ENCODE measurements at places on chromosomes 4 and X. TPM values are rescaled to one million over a fixed set of nuclear protein-coding genes. Genes with fewer than 3 reads are reported as not detected.
A peak's percentile ranks its signal among the peaks of the same experiment; 100 is the strongest.

DNA sequence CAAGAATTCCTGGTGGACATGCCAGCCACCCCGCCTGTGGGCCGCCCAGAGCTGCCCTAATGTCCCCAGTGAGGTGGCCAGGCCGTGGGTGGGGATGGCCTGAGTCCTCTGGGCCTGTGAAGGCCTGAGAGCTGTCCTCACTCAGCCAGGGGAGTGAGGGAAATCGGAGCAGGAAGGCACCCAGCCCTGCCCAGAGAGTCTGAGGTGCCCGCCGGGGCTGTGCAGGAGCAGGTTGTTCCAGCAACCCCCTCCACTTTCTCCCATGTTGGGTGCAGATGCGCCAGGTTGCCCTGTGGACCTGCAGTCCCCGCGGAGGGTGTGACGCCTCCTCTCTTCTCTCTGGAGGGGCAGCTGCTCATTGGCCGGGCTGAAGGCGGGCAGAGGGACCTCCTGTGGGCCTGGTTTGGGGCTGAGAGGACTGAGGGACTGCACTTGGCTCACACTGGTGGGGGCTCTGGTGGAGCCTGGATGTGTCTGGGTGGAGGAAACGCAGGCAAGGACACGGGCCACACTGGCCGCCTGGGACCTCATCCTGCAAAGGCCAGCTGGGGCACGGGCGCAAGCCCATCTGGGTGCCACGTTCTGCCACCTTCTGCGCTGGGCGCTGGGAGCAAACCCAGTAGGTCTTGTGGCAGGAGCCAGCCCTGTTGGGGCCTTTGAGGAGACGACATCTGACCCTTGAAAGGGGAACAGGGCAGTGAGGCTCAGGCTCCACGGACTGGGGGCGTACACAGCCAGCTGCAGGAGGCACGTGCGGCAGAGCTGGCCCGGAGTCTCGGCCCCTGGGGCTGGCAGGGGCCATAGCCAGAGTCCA is 14.0 kb downstream of the DOK7 start:
- DNase-seq, result no peak

Gene IL21
- total RNA-seq, result 14.2 TPM

Gene GPR34
- total RNA-seq, result 0.58 TPM

- DNase-seq, result no peak
Measured at GRCh38 chr4:55347610-55348228, 1.7 kb downstream of the SRD5A3 start.

DNA sequence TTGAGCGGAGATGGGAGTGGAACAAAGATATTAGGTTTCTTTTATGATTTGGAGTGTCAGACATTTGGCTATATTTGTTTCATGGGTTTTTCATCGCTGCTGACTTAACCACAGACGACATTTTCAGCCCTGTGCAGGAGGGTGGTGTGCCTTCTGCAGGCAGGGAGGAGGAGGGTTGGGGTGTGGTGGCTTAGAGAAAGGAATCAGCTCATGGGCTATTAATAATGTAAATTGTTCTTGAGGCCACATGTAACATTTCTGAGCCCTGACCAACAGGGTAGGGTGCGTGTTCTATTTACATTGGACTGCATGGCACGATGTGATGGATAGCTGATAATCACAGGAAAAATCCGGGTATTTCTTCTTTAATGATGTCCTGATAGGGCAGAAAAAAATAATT is 67.6 kb downstream of the POLA1 start:
- DNase-seq, result no peak

GRCh38 chr4:104641418-104641817 is 146.7 kb upstream of the CXXC4 start:
- no peak for DNase-seq

GRCh38 chrX:113548308-113549015 is 707.8 kb upstream of the AMOT start:
- no peak for DNase-seq

Gene PF4V1
- not detected for total RNA-seq

DNA sequence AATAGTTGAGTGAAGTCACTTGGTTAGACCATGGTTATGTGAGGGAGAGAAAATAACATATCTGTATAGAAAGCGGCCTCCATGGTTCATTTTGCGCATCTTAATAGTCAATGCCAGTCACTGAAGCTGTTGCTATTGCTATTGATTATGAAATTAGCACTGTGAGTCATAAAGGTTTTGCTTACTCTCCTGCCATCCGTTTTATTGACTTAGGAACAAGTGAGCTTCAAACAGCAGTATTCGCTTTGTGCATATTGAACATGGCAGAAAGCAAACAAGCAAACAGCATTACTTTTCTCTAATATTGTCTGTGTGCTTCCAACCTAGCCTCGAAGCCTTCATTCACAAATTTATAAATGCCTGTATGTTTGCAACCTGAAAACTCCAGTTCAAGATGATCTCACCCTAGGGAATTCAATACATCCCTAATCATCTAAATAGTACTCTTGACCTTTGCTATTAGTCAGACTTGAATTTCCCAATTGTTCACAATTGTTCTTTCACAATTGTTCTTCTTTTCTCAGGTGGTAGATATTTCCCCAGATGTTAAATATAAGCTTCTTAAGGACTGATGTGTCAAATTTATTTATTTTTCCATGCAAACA is 55.9 kb upstream of the GABRA2 start:
- no peak for DNase-seq

DNA sequence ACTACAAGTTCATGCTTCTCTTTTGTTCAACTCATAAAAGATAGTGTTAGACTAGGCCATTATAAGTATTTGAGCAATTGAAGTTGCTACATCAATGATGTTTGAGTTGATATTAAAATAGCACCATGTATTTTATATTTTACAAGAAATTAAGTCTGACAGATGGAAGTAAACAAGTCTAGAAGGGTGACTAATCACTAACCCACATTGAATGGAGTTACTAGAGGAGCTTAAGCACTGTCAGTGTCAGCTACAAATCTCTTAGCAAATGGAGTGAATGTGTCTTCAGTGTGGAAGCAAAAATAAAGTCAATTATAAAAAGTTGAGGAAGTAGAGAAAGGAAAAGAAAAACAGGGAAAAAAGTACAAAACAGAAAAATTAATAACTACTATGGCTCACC is 592.5 kb downstream of the PCDH18 start:
- DNase-seq, result no peak

- DNase-seq, result no peak
Measured at GRCh38 chr4:19030048-19030447, 1008.5 kb upstream of the LCORL start.

DNA sequence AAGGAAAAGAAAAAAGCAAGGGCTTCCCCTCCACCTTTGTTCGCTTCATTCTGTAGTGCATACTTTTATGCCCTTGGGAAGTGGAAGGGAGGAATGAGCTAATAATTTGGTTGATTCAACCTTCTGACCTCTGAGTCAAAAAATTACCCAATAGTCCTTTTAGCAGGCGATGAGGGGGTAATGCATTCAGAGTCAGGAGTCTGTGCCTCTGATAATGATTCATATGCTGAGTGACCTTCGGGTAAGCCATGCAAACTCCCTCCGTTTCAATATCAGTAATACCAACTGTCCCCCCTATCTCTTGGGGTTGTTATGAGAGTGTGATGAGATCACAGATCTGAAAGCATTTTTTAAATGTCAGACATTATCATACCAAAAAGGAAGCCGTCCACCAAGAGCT is 41.6 kb upstream of the ACSL4 start:
- no peak for DNase-seq

- DNase-seq, result no peak
Measured at GRCh38 chr4:153564630-153565525, 98.7 kb downstream of the TMEM131L start.

Gene PHOX2B
- not detected for total RNA-seq

- no peak for DNase-seq
Measured at GRCh38 chr4:79652232-79652631, 244.2 kb upstream of the GK2 start.

Gene OTOP1
- total RNA-seq, result not detected

DNA sequence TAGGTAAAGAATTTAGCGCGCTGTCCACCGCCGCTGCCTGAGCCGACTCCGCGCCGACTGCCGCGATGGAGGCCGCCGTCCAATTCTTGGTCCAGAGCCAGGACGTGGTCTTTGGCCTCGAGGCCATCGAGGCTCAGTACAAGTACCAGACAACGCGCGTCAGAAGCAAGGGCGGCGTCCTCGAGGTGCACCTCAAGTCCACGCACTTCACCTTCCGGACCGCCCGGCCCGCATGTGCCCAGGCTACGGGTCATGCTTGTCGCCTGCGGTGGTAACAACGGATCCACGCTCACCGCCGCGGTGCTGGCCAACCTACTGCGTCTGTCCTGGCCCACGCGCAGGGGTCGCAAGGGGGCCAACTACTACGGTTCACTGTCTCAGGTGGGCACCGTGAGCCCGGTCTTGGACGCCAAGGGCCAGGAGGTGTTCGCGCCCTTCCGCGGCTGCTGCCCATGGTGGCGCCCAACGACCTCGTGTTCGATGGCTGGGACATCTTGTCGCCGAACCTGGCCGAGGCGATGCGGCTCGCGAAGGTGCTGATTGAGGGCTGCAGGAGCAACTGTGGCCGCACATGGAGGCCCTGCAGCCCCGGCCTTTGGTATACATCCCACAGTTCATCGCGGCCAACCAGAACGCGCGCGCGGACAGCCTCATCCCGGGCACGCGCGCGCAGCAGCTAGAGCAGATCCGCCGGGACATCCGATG is 128.0 kb downstream of the ANAPC4 start:
- no peak for DNase-seq

DNA sequence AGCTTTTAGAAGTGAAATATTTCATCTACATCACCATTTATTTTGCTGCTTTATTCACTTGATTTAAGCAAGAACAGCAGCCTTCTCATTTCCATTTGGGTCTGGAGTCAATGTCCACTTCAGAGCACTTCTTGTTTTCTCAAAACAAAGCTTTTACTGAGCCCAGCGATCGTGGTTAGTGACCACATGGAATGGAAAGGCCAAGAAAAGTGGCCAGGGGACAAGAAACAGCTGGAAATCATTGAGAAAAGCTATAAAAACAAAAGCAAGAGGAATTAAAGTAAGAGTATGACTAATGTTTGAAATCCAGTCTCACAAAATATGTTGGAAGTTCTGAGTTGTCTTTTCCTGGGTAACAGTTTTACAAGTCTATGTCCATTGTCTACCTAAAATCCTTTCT is 328.4 kb upstream of the INTU start:
- DNase-seq, result no peak

GRCh38 chr4:21092531-21092930 is 392.3 kb downstream of the PACRGL start:
- DNase-seq, result no peak

DNA sequence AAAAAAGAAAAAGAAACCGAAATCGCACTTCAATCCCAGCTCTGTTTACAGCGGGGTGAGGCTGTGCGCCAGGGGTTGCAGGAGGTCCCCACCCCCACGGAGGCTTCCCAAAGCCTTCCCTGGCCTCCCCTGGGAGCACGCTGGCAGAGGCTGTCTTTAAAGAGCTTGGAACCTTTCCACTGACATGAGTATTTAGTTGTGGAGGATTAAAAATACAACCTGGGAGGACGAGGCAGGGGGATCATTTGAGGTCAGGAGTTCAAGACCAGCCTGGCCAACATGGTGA is 69.1 kb downstream of the PPP2R2C start:
- no peak for DNase-seq

Gene NPY1R
- total RNA-seq, result not detected

Gene RGN
- not detected for total RNA-seq

DNA sequence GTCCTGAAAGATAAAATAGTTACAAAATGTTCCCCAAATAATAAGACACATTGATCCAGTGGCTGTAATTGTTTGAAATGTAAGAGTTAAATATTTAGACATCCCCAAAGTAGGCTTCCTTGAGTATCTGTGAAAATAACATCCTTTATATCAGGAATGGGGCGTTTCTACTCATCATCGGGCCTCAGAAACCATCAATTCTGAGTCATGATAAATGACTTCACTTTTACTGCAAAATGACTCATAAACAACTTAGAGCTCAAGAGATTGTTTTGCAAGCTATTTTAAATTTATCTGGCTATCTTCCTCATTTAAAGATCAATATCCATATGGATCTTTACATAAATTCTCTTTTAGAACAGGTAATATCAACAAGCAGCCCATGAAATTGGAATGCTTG is 369.4 kb upstream of the CNKSR2 start:
- DNase-seq, result no peak

- no peak for DNase-seq
Measured at GRCh38 chr4:66048861-66049260, 378.6 kb upstream of the EPHA5 start.

Gene SH2D1A
- total RNA-seq, result 47.1 TPM

DNA sequence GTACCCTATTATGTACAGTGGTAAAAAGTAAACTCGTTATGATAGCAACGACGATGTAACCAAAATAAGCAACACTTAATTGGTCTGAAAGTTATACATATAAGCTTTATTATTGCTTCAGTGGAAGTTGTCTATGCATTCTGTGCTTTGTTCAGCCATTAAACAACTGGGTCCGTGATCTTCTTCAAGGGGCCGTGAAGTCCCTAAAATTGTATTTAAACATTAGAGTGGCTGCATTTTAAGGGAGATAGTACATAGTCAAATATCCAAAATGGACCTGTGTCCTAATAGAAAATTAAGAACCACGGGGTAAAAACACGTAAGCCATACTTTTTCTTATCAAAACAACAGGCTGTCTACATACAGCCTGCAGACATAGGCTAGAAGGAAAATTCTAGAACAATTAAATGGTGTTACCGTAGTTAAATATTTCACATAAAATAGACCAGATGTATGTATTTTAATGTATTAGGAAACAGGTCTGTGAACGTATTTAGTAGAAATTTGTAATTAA is 2.1 kb downstream of the GUCY1A1 start:
- DNase-seq, result no peak

- peak; percentile 64 for DNase-seq
Measured at GRCh38 chrX:39730662-39731329, 367.0 kb downstream of the BCOR start.

GRCh38 chr4:144667500-144667899 is 21.5 kb downstream of the HHIP start:
- no peak for DNase-seq

- DNase-seq, result no peak
Measured at GRCh38 chr4:130659320-130659719, 1563.4 kb downstream of the C4orf33 start.

GRCh38 chrX:148609515-148610327 is 109.3 kb downstream of the AFF2 start:
- DNase-seq, result no peak

Measured in activated T-cell treated with anti-CD3 and anti-CD28 coated beads, Interleukin-2, amount 50 U/mL, for 72 hours (primary cell).